T-cell (primary cell): ENCODE measurements at places on chromosomes 11 and 22. TPM values are rescaled to one million over a fixed set of nuclear protein-coding genes. Genes with fewer than 3 reads are reported as not detected.

SCN4B gene
- not detected for total RNA-seq

CABP4 gene
- 12.0 TPM for total RNA-seq

LIF gene
- 0.26 TPM for total RNA-seq

OR6A2 gene
- total RNA-seq, result not detected

PGA5 gene
- total RNA-seq, result not detected

CYP2D6 gene
- 8.6 TPM for total RNA-seq

DNAJC24 gene
- total RNA-seq, result 21.4 TPM

GSTT4 gene
- total RNA-seq, result not detected

SYNGR1 gene
- total RNA-seq, result 4.3 TPM

RIMBP3B gene
- 3.9 TPM for total RNA-seq

SERHL2 gene
- total RNA-seq, result 1.0 TPM

LARGE2 gene
- total RNA-seq, result 4.6 TPM

OR6T1 gene
- not detected for total RNA-seq

GLYAT gene
- not detected for total RNA-seq

RNF169 gene
- 21.3 TPM for total RNA-seq

XNDC1N gene
- 21.5 TPM for total RNA-seq

MEI1 gene
- total RNA-seq, result 83.4 TPM

MRGPRX4 gene
- total RNA-seq, result not detected
